Neural progenitor cell (in vitro differentiated cells): ENCODE measurements at places on chromosomes 13 and 19. TPM values are rescaled to one million over a fixed set of nuclear protein-coding genes. Genes with fewer than 3 reads are reported as not detected.

PCDH9 gene
- 0.24 and 0.40 TPM in 2 replicates for total RNA-seq

- no peak for DNase-seq
- H3K27ac ChIP-seq: no peak overlapping the region
- H3K4me3 ChIP-seq: no peak overlapping the region
Measured at GRCh38 chr13:65656740-65657329, 1573.3 kb downstream of the PCDH9 start.

GRCh38 chr19:10981252-10981895 is 20.5 kb downstream of the SMARCA4 start:
- H3K4me1 ChIP-seq: no peaks in the 10 kb centered on the region
- no peak overlapping the region for H3K4me3 ChIP-seq
- DNase-seq: no peak

BLOC1S3 gene
- 2.0 and 3.8 TPM in 2 replicates for total RNA-seq

- no peaks in the 10 kb centered on the region for H3K36me3 ChIP-seq
- H3K27me3 ChIP-seq: peaks cover 63% of the 10 kb centered on the region
- H3K4me3 ChIP-seq: no peak overlapping the region
- no peak overlapping the region for H3K27ac ChIP-seq
- peaks cover 27% of the 10 kb centered on the region for H3K4me1 ChIP-seq
Measured at GRCh38 chr13:97224544-97225300, 2.6 kb downstream of the MBNL2 start.

ZNF793 gene
- 13.5 and 17.3 TPM in 2 replicates for total RNA-seq

OR7A5 gene
- not detected in 2 replicates for total RNA-seq

DNA sequence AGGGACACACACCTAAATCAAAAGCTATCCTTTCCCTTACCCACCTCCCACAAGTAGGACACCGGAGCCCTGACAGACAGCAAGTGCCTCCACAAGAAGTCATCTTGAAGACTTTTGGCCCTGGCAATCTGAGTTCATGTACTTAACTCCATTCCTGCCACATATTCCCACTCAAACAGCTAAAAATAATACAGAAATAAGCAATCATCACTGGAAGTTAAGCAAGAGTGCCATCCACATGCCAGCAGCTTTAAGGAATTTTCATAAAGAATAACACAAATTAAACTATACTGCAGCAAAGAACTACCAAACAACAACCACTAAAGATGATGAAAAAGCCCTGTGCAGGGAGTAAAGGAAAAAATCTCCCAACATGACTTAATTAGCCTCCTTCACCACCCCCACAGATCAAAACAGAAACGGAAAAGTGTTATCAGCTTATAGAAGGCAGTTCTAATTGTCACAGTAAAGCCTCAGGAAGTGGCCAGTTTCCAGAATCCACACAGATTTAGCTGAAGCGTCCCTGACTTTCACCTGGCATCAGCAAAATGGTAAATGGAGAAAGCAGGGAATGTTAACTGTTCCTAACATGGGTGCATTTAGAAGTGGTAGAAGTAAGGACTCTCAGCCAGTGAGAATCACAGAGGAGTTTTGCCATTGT is 343.9 kb downstream of the TBC1D4 start:
- DNase-seq: no peak
- no peak overlapping the region for H3K27ac ChIP-seq
- no peaks in the 10 kb centered on the region for H3K4me1 ChIP-seq
- no peaks in the 10 kb centered on the region for H3K36me3 ChIP-seq

KIR3DL1 gene
- not detected in 2 replicates for total RNA-seq
